ENCODE measurements at places on chromosomes 1 and 21. TPM values are rescaled to one million over a fixed set of nuclear protein-coding genes. Genes with fewer than 3 reads are reported as not detected.

DNA sequence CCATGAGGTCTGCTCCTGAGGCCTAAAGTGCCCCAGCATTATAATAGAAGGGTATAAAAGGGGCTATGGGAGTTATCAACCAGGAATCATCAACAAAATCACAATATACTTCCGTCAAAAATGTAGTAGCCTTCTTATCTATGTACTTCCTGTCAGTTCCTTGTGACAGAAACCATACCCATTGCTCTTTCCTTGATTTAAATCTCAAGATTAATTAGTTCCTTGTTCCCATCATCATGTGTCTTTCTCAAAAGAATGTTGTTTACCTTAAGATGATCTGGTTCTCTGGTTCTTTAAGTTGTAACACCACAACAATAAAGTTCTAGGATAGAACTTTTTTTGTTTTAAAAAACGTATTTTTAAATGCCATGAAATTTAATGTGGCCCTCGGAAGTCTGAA is 833.3 kb downstream of the LTN1 start:
- H3K4me3 ChIP-seq, result no peak overlapping the region
- no peaks in the 10 kb centered on the region for H3K36me3 ChIP-seq
- no peaks in the 10 kb centered on the region for H3K27me3 ChIP-seq
- no peaks in the 10 kb centered on the region for H3K4me1 ChIP-seq
- no peak overlapping the region for H3K27ac ChIP-seq

DNA sequence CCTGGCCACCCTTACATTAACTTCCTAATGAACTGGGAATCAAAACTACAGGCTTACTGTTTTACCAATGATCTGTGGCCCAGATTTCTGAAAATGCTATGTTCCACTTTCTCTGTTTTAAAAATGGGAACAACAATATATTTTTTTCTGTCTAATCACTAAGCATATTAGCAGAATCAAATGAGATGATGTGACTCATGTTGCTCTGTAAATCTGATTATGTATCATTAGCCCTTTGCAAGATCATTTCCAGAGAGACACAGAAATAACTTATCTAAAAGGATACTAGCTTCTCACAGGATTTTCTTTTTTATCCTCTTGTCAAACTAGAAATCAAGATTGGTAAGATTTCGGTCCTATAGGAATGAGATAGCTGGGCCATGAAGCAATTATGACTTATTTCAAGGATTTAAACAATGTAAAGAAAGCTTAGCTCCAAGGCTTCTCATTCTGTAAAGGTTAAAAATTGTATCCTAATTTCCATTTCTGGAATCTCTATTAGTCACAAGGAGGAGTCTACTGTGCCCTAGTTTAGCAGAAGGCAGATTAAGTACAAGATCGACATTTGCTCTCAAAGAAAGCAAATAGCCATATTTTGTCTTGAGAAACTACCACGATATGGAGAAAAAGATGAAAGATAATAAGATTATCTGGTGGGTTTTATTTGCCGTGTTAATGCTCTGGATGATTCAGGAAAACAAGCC is 32.4 kb upstream of the CAMSAP2 start:
- no peaks in the 10 kb centered on the region for H3K4me1 ChIP-seq
- H3K27ac ChIP-seq, result no peak overlapping the region
- H3K36me3 ChIP-seq, result no peaks in the 10 kb centered on the region
- no peak for DNase-seq
- H3K27me3 ChIP-seq, result no peaks in the 10 kb centered on the region

GRCh38 chr1:8752921-8753713 is 64.3 kb downstream of the RERE start:
- H3K36me3 ChIP-seq, result no peaks in the 10 kb centered on the region
- H3K4me3 ChIP-seq, result no peak overlapping the region
- no peak for DNase-seq
- no peak overlapping the region for H3K27ac ChIP-seq
- no peaks in the 10 kb centered on the region for H3K4me1 ChIP-seq
- H3K27me3 ChIP-seq, result no peaks in the 10 kb centered on the region

DNA sequence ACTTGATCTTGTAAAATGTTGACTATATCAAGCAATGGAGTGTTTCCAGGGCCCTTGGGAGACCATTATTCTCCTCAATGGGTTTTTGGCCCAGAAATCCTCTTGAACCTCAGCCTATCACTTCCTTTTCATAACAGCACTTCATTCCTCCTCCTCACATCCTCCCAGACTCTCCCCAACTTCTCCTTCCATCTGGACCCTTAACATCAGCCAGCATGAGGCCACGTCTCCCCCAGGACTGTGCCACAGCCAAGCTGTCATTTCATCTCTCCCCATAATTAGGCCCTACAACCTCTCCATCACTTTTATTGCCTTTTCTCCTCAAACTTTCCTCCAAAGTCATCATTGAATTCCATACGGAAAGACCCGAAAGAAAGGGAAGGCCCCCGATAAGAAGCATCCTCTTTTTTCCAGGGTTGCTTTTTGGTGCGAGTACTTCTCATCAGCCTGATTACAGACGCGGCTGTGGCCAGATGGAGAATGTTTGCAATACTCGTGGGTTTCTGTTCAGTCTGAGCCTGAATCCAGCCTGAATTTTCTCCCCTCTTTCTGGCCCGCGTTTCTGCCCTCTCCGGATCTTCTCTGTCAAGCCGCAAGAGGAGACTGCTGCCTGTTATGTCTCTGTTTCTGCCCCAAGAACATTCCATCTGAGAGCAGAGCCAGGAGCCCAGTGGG is 52.7 kb upstream of the SLC25A33 start:
- DNase-seq, result no peak
- no peak overlapping the region for H3K27ac ChIP-seq
- no peaks in the 10 kb centered on the region for H3K4me1 ChIP-seq
- no peak overlapping the region for H3K4me3 ChIP-seq
- H3K36me3 ChIP-seq, result no peaks in the 10 kb centered on the region

- H3K36me3 ChIP-seq, result peaks cover 2% of the 10 kb centered on the region
- no peak for DNase-seq
- H3K27me3 ChIP-seq, result no peaks in the 10 kb centered on the region
- H3K27ac ChIP-seq, result peak overlapping the region; percentile 78
These were observed 3.6 kb upstream of the TNFRSF1B start for GRCh38 chr1:12163210-12163609.

DNA sequence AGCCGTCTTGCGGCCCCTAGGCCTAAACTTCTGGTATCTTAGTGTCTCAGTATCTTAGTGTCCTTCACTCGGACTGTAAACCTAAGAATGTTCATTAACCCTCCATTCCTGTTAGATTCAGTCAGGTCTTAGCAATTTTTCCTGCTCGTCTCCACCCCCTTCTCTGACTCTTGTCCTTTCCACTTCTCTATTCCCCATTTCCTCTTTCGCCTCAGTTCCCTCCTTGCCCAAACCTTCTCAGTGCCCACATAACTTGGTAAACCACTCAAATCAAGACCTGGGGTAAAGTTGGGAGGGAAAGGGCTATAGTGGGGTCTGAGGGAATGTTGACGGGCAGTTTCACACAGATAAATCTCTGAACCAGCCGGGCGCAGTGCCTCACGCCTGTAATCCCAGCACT is 726 bp upstream of the FCER1G start:
- peaks cover 52% of the 10 kb centered on the region for H3K36me3 ChIP-seq
- no peak for DNase-seq
- H3K27me3 ChIP-seq, result no peaks in the 10 kb centered on the region
- no peak overlapping the region for H3K27ac ChIP-seq
- no peak overlapping the region for H3K4me3 ChIP-seq

DNA sequence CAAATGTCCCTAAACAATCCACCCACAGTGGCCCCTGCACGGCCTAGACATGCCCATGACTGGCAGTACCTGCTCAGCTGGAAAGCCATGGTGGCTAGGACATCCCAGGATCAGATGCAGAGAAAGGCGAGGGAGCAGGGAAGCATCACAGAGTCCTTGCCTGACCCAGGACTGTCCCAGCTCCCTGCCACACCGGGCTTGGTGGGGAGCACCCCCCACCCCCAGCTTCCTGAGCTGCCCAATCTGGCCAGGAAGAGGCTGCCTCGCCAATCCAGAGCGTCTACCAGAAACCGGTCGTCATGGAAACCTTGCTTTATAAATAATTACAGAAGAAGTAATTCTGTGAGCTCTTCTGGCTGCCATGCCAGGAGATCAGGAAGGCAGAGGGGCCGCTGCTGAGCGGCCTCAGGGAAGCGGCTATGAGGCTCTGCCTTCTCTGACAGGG is 34.8 kb downstream of the ACOT7 start:
- H3K27me3 ChIP-seq, result no peaks in the 10 kb centered on the region
- peaks cover 47% of the 10 kb centered on the region for H3K4me1 ChIP-seq
- H3K27ac ChIP-seq, result peak overlapping the region; percentile 92
- peak; percentile 56 for DNase-seq
- peak overlapping the region; percentile 66 for H3K4me3 ChIP-seq

GRCh38 chr1:180505732-180506335 is 3.5 kb upstream of the ACBD6 start:
- H3K27me3 ChIP-seq, result no peaks in the 10 kb centered on the region
- no peak overlapping the region for H3K27ac ChIP-seq
- no peak for DNase-seq
- H3K4me1 ChIP-seq, result peaks cover 16% of the 10 kb centered on the region

DNA sequence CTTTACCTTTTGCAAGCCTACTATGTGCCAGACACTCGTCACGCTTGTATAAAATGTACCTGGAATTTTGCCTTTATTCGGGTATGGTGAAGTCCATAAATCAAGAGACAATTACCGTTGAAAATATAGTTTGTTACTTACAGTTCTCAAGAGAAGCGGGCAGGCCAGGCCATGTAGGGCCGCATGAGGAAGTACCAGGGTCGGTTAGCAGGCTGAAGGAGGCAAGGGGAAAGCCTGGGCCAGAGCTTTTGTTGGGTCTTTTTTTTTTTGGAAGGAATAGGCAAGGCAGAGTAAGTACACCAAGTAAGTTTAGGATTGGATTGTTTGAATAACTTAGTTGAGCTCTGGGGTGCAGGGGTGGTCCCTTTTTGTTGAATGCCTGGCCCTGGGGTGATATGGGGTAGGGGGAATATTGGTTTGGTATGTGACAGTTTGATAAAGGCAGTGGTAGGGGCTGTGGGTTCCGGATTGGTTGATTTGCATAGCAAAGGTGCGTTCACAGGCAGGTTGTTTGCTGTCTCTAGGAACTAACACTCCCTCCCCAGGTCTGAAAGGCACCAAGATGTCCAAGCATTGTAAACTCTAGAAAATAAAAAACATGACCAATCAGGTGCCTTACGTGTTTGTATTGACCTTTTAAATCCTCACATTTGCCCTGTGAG is 80.7 kb downstream of the KAZN start:
- peaks cover 2% of the 10 kb centered on the region for H3K27me3 ChIP-seq
- H3K36me3 ChIP-seq, result no peaks in the 10 kb centered on the region
- H3K27ac ChIP-seq, result no peak overlapping the region
- no peak for DNase-seq
- H3K4me1 ChIP-seq, result no peaks in the 10 kb centered on the region

DNA sequence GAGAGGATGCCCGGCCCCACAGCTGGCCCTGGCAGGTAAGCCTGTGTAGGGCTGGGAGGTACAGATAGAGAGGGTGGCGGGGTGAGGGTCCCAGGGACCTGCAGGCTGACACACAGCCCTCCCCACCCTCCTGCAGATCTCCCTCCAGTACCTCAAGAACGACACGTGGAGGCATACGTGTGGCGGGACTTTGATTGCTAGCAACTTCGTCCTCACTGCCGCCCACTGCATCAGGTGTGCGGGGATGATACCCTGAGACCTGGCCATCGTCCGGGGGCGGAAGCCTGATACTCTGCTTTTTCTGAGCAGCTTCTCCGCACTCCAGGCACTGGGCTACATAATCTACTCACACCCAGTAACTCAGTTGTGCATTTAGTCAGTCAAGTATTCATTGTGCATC is 2.1 kb downstream of the CTRC start:
- no peak overlapping the region for H3K4me3 ChIP-seq
- H3K27me3 ChIP-seq, result no peaks in the 10 kb centered on the region
- DNase-seq, result no peak
- no peak overlapping the region for H3K27ac ChIP-seq
- no peaks in the 10 kb centered on the region for H3K36me3 ChIP-seq

DNA sequence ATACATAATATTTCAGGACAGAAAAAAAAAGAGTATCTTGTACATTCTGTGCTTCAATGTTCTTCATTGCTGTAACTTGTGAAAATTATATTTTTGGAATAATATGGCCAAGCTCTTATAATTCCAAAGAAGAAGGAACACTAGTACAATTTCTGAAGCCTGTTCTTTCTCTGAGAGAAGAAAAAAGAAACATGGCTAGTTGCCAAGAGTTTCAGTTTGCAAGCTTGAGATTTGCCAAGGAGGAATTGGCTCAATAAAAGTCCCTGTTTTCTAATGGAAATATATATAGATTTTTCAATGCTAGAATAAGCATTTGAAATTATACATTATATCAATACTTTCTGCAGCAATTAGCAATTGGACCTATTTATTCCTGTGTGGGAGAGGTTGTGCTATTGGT is 285.2 kb upstream of the NEGR1 start:
- no peak for DNase-seq
- H3K4me1 ChIP-seq, result no peaks in the 10 kb centered on the region

DNA sequence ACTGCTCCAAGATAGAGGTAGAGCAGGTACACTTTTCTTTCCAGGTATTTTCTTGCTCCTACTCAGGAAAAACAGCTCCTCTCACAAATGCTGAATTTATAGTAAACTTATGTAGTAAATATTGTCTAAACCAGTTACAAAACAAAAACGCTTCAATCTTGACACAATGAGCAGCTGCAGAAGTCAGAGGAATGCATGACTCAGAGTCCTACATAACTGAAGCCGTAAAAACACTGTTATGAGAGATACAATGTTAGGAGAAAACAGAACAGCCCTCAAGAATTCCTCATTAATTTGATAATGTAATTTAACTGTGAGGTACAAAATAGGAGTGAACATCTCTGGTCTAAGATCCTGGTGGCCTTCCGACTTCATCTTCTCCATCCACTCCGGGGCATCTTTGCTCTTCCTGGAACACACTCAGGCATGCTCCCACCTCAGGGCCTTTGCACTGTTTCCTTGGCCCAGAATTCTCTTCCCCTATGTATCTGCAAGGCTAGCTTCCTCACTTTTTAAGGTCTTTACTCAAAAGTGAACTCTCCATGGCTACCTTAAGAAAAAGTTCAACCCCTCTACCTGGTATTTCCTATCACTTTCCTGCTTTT is 138.5 kb downstream of the SLC45A1 start:
- no peaks in the 10 kb centered on the region for H3K27me3 ChIP-seq
- H3K4me1 ChIP-seq, result peaks cover 8% of the 10 kb centered on the region
- H3K27ac ChIP-seq, result no peak overlapping the region
- H3K36me3 ChIP-seq, result no peaks in the 10 kb centered on the region

GRCh38 chr1:231590453-231591198 is 36.0 kb upstream of the DISC1 start:
- no peak overlapping the region for H3K27ac ChIP-seq
- H3K36me3 ChIP-seq, result no peaks in the 10 kb centered on the region
- no peaks in the 10 kb centered on the region for H3K4me1 ChIP-seq
- DNase-seq, result no peak

DNA sequence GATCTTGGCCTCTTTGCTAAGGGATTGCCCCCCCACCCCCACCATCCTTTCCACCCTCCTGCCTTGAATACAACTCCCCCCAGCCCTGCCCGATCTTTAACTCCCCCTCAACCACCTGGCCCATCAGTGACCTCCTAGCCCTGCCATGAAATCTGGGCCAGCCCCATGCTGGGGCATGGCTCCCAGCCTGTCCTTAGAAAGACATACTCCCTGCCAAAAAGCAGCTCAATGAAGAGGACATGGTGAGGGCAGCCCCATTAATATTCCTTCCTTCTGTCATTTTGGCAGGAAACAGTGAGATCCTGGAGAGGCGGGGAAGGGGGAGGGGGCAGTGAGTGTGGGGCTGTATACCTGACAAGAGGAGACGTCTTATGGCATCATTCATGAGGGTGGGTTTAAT is 66.8 kb upstream of the DISP3 start:
- no peak for DNase-seq
- H3K27ac ChIP-seq, result no peak overlapping the region
- no peaks in the 10 kb centered on the region for H3K36me3 ChIP-seq

The EXTL2 gene
- total RNA-seq, result 2.5 TPM

The SYCP1 gene
- total RNA-seq, result not detected

The RUNX3 gene
- 220 TPM for total RNA-seq

The FCER1G gene
- total RNA-seq, result 3.5 TPM

The MIXL1 gene
- not detected for total RNA-seq

Data from T-cell (primary cell).